ENCODE measurements at places on chromosomes 7 and 10.

GRCh38 chr10:132394936-132395703 is 1.9 kb upstream of the PWWP2B start:
- DNase-seq = no peak

DNA sequence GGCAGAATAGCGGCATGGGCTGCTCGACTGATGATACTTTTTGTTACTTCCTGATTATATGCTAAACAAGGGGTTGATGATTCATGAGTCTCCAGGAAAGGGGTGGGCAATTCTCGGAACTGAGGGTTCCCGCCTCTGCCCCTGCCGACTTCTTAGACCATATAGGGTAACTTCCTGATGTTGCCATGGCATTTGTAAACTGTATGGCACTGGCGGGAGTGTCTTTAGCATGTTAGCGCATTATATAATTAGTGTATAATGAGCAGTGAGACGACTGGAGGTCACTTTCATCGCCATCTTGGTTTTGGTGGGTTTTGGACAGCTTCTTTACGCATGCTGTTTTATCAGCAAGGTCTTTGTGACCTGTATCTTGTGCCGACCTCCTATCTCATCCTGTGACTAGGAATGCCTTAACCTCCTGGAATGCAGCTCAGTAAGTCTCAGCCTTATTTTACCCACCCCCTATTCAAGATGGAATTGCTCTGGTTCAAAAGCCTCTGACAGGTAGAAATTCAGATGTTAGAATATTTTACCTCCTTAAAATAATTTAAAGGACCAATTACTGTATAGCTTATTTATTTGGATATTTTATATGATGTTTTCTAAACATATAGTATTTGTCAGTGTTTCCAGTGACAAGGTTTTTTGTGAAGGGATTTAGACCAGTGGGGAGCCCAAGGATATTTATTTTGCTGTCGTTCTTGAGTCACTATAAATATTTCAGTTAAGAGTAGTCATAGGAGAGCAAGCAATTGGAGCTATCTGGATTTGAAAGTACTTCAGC is 90.1 kb upstream of the PIK3CG start:
- no peak for DNase-seq

GRCh38 chr10:130127364-130128061 is 8.7 kb upstream of the GLRX3 start:
- peak; percentile 73 for DNase-seq

GRCh38 chr10:72094574-72094973 is 6.2 kb upstream of the SPOCK2 start:
- no peak for DNase-seq

DNA sequence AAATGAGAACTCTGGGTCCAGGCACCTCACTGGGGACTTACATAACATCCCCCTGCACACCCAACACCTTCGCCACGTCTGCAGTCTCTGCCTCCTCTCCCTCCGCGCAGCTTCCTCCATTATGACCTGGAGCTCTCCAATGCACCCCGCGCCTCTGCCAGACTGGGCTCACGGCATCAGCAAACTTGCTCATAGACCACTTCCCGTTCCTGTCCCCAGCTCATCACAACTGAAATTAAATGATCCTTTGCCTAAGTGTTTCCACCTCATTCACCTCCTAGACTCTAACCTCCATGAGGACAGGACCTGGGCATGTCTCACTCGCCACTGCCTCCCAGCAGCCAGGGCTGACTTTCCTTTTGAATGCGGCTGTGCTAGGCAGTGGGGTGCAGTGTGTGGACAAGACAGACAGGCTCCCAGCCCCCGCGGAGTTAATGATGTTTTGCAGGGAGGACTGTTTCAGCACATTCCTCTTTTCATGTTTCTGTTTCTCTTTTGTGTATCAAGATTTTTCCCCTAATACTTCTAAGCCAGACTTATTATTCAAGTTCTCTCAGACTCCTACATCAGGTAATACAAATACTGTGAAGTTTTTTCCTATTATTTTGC is 18.8 kb downstream of the CHST15 start:
- DNase-seq = no peak

DNA sequence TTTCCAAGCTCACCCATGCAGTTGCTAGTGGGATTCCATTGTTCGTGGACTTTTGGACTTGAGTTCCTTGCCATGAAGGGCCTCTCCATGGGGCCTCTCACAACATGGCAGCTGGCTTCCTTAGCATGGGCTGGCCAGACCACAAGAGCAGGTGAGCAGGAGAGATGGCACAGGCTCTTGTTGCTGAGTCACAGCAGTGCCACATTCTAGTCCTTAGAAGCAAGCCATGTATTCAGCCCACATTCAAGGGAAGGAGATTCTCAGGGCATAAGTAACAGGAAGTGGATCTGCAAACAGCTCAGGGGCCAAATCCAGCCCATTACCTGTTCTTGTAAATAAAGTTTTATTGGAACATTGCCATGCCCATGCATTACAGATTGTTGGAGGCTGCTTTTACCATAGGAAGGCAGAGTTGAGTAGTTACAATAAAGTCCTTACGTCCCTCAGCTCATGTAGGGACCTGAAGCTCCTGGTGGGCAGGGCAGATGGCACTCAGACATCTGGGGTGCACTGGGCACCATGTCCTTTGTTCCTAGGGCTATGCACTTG is 481.5 kb upstream of the FOXK1 start:
- DNase-seq = no peak

GRCh38 chr10:69367469-69367868 is 49.2 kb downstream of the TACR2 start:
- DNase-seq = no peak

GRCh38 chr7:127954357-127954748 is 76.9 kb downstream of the LRRC4 start:
- no peak for DNase-seq

GRCh38 chr10:80066809-80067208 is 11.7 kb upstream of the TMEM254 start:
- DNase-seq = no peak

DNA sequence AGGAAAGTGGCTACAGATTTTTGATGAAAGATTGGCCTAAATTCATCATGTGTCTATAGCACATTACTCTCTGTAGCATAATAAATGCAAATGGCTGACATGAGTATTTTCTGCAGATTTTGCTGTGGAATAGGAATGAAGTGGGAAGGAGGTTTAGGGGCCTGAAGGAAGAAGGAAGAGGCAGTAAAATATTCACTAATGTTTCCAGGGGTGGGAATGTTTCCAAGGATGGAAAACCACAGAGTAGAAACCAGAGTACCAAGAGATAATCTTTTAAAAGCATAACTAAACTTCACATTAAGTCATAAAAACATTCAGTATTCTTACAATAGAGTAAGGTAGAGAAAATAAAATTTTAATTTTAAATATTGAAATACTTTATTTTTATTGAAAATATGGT is 267.8 kb downstream of the BICC1 start:
- DNase-seq = no peak

- DNase-seq = no peak
Observed at GRCh38 chr7:128103498-128104107, 72.4 kb upstream of the LRRC4 start.

- DNase-seq = no peak
Observed at GRCh38 chr10:11658801-11659368, 47.4 kb upstream of the USP6NL start.

DNA sequence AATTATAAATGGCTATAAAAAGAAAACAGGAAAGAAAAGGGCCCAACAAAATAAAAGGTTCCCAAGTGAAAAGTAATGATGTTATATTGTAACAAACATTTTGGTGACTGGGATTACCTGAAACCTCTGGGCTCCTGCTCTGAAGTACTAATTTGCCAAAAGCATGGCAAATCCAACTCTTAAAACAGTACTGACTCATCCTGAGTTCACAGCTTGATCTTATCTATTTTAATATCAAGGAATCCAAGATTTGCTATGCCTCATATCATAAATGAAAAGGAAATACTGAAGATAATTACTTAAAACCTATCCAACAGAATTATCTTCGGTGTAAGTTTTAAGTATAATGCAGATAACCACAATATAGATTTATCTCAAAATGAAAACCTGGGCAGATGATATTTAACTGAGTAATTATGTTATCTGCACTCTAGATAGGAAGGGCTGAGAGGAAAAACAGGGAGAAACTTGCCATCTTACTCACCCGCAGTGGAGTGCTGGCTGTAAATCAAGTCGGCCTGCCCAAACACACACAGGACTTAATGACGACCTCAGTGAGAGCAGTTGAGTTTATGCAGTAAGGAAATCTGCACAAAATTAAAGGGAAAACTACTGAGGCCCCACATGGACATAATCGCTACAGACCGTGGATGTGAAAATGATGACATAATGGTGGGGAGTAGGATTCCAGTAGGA is 48.4 kb downstream of the MPP7 start:
- peak; percentile 17 for DNase-seq

DNA sequence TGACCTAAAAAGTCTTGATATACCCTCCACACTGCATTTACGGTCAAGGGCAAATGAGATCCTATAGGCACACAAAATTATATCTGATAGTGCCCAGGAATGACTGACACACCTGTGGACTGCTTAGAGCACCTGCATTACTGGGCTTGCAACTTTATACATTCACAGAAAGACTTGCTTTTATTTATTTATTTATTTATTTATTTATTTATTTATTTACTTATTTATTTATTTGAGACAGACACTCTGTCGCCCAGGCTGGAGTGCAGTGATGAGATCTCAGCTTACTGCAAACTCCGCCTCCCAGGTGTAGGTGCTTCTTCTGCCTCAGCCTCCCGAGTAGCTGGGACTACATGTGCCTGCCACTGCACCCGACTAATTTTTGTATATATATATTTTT is 6.5 kb upstream of the IFT22 start:
- no peak for DNase-seq

GRCh38 chr7:112511451-112512202 is 30.8 kb downstream of the LSMEM1 start:
- no peak for DNase-seq

GRCh38 chr10:70740406-70741288 is 44.5 kb downstream of the TBATA start:
- no peak for DNase-seq

DNA sequence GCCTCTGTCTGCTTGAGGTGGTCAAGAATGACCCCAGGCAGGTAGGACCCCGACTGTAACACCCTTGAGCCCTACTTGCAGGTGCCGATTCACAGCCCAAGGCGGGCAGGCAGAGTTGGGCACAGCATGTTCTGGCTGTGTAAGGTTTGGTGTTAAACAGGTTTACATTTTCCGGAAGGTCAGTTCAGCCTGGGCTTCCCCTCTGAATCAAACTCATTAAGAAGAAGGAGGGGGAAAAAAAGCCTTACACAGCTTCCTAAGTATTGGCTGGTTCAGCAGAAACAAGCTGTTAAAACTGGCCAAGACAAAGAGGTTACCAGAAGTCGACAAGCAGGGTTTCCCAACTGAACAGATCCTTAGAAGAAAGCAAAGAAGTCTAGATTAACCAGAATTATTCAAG is 132.7 kb downstream of the PRPF18 start:
- no peak for DNase-seq

GRCh38 chr7:13279854-13280435 is 592.5 kb downstream of the ARL4A start:
- DNase-seq = peak; percentile 9

Measured in kidney glomerular epithelial cell (primary cell).